ENCODE measurements at places on chromosomes 6 and 20.

GRCh38 chr6:105001906-105002305, 45.0 kb downstream of the LIN28B start:
- no peak for DNase-seq

DNA sequence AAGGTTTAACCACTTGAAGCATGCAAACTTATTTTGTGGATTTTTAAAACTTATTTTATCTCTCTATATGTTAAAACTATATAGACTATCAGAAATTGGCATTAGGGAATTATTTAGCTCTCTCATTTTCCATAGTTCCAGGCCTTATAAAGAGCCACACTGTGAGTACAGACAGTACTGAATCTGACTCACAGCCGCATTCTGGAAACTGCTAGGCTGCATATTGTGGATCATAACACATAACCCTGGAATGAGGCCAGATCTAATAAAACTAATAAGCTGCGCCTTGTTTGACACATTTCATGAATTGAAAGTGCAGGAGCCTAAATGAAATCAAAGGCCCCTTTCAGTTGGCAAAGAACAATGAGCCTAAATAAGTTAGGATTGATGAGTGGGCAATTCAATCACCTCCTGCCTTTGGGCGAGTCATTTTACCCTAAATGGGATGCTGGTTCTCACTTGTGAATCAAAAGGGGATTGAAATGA, 308.4 kb downstream of the PACRG start:
- DNase-seq, result no peak

DNA sequence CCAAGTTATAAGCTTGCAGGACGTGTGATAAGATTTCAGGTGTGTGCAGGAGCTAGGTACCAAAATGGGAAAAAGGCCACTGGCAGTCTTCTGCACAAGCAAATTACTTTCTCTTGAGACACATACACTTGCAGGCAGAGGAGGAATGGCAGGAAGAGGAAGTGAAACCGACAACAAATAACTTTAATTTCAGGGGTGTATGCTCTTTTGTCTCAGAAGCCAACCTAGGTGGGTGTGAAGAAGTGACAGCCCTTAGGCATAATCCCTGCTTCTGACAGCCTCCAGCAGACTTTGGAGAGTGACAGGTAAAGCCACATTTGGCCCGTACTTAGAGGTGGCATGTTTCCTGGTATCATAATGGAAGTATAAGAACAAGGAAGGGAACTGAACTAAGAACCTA, 118.8 kb upstream of the TRAF3IP2 start:
- DNase-seq, result peak; percentile 41

DNA sequence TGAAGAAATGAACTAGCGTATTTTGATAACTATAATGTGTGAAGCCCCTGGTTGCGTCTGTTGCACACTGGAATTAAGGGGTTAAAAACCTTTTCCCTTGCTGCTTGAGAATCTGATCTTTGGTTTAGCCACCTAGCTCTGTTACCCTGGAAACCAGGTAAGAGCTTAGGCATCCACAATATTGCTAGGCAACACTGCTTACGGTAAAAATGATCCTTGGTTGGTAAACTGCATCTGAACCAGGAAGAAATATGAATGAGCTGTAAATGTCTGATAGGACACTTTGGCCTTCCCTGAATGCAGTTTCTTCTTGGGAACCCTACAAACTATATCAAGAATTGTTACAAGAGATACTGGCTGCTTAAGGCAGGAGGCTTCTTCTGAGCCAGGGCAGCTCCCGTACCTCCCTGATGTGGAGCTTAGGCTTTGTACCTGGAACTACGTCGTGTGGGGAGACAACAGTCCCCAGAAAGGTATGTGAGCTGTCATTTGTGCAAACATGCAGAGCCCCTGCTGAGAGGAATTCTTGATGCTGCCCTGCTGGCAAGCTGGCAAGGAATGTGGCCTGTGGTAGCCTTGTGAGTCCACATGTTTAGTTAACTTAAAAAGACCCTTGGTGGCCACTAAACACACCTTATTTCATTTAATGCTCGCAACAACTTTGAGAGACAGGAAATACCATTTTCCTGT, 18.4 kb downstream of the UBE3D start:
- no peak for DNase-seq
